ENCODE measurements at places on chromosomes 1 and 21.

DNA sequence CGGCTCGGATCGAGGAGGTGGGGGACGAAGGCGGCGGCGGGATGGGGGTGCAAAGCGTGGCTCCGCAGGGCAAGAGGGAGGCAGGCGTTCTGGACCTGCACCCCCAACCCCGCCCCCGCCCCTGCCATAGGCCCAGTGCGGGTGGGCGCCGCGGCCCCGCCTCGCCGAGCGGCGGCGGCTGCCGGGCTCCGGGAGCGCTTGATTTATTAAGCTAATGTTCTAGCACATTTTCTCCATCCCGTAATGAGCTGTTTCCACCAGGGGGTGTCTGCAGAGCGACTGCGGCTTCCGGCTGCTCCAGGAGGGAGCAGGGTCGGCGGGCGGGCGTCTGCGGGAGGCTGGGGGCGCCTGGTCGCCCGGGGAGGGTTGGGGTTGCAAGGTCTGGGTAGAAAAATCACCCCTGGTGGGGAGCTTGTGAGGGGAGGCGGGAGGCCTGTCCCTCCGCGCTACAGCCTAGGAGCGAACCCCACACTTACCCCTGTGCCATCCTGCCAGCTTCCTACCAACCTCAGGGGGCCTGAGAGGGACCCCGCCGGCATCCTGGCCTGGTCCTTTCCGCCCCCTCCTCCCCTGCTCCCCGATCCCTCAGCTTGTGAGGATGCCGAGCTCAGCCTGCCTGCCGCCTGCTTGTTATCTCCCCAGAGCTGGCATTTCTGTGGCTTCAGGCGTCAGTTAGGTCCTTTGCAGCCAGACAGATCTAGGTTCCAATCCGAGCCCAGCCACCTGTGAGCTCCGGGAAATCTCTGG lies 48.5 kb upstream of the ACOT11 start:
- DNase-seq, result peak; percentile 49

- no peak for DNase-seq
Measured at GRCh38 chr21:28654406-28654805, 338.3 kb downstream of the LTN1 start.

DNA sequence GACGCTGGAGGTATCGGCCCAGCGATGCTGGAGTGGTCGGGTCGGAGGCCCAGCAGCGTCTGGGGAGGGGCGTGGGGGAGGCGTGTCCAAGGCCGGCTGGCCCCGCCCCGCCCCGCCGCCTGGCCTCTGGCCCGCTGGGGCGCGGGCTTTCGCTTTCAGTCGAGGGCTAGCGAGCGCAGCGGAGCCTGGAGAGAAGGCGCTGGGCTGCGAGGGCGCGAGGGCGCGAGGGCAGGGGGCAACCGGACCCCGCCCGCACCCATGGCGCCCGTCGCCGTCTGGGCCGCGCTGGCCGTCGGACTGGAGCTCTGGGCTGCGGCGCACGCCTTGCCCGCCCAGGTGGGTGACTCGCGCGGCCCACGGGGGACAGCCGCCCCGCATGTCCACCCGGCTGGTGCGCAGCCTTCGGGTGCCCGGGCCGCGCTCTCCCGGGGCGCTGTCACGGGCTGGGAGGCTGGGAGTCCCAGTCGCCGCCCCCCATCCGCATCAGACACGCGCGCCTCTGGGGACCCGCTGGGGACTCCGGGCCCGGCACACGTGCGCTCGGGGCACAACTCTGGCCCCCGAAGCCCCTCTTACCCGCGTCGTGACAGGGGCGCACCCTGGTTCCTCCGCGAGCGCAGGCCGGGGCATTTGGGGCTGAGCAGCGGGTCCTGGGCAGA lies at the start of gene TNFRSF1B:
TSS of gene TNFRSF1B (plus strand) at position 158 of the 659 bp plus-strand sequence. CDS start at position 259, 101 bp downstream.
- peak; percentile 92 for DNase-seq

DNA sequence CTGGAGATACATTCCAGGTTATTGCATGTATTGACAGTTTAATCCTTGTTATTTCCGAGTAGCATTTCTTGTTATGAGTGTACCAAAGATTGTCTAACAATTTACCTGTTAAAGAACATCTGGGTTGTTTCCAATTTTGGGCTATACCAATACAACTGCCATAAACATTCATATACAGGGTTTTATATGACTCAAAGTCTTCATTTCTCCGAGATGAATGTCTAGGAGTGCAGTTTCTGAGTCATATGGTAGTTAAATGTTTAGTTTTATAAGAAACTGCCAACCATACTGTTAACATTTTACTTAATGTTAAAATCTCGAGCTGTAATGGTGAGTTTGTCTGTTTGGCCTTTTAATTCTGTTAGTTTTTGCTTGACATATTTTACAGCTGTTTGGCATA lies 10.0 kb downstream of the RAB4A start:
- DNase-seq, result no peak

- DNase-seq, result no peak
Measured at GRCh38 chr1:89271341-89272015, 1.2 kb downstream of the GBP5 start.

DNA sequence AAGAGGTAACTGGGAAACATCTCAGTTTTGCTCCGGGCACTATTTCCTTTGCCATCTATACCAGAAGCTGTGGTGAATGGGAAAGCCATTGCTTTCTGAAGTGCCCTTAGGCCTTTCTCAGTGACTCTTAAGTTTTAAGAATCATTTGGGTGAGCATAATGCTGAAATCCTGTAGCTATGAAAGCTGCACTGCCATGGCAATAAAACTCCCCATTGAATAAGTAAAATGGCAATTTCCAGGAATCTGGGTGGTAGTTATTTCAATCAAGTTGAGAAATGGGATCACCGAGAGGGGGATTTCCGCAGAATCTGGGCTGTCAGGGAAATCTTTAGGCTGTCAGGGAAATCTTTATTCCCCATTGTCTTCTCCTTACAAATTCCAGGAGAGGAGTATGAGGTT lies 26.8 kb upstream of the MACF1 start:
- DNase-seq, result no peak

DNA sequence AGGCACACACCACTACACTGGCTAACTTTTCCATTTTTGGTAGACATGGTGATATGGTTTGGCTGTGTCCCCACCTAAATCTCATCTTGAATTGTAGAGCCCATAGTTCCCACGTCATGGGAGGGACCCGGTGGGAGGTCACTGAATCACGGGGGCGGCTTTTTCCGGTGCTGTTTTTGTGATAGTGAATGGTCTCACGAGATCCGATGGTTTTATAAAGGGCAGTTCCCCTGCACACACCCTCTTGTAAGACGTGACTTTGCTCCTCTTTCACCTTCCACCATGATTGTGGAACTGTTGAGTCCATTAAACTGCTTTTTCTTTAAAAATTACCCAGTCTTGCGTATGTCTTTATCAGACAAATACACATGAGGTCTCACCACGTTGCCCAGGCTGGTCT lies 1.3 kb upstream of the FTCD start:
- DNase-seq, result no peak

DNA sequence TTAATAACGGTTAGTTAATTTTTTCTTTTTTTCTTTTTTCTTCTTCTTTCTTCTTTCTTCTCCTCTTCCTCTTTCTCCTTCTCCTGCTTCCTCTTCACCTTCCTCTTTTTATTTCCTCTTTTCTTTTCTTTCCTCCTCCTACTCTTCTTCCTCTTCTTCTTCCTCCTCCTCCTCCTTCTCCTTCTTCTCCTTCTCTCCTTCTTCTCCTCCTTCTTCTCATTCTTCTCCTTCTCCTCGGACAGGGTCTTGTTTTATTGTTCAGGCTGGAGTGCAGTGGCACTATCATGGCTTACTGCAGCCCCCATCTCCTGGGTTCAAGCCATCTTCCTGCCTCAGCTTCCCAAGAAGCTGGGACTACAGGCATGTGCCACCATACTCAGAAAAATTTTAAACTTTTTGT lies 13.4 kb upstream of the ACBD3 start:
- DNase-seq, result no peak

DNA sequence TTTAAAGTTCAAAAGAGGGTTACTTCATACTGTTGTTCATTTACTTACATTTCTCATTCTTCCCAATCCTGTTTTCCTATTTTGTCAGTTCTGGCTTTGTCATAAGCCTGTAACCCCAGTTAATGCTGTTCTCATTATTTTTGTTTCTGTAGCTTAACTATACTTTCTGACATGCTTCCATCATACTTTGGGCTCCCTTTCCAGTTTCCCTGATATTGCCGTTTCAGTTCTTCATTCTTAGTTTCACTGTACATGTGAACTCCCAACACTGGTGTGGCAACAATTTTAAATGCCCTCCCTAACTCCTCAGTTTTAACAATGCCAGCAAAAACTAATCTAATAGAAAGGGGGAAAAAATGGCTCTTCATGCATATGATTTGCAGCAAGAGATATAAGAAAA lies 456.7 kb downstream of the LMO4 start:
- DNase-seq, result peak; percentile 12

GRCh38 chr1:52238887-52239707 lies 97.2 kb downstream of the ZFYVE9 start:
- DNase-seq, result no peak

- no peak for DNase-seq
Measured at GRCh38 chr1:67544921-67545320, 114.7 kb upstream of the SERBP1 start.

DNA sequence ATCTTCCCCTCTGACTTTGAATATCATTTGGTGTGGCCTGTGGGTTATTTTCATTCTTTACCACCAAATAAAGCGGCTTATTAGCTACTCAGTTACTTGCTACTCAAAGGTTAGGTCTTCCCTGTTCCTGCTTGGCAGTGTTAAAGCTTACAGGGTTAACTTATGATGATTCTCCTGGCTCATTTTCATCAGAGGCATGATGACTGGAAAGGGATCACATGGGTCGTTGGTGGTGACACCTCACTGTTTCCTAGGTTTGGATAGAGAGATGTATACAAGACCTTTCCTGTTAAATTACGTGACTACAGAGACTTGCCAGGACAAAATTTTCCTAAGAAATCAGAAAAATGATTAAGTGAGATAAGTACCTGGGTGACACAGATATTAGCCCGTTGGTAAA lies 27.4 kb downstream of the MRPS6 start:
- no peak for DNase-seq

- DNase-seq, result no peak
Measured at GRCh38 chr1:41847733-41848132, 71.0 kb downstream of the HIVEP3 start.

DNA sequence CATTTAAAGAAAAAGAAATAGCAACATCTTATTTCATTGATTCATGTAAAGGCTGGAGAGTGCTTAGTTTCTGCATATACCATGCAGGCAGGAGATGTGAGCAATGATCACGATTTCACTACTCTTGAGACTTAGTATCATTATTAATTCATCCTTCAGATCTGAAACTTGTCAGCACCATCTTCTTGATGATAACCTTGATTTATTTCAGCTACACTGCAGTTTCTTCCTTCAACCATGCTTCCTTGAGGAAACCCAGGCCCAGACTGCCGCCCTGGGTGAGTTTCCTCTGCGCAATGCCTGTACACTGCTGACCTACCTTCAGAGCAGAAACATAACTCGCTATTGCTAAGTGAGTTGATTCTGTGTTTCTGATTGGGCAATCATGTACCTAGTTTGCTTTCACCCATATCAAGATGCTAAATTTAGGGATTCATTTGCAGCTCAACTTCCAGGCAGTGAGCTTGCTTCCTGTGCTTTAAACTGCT lies 13.5 kb upstream of the BCL10 start:
- no peak for DNase-seq

- DNase-seq, result no peak
Measured at GRCh38 chr1:214694769-214695168, 91.8 kb downstream of the CENPF start.

DNA sequence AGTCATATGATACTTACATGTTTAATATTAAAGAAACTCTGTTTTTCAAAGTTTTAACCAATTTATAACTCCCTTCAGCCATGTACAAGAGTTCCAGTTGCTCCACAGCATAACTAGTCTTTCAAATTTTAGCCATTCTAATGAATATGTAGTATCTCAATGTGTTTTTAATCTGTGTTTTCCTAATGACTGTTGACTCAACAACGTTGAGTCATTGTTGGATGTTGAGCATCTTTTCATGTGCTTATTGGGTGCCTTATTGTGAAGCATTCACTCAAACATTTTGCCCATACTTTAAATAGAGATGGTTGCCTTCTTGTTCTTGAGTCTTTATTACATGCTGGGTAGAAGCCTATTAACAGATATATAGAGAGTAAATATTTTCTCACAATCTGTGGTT lies 240.2 kb upstream of the LYPLAL1 start:
- DNase-seq, result no peak

DNA sequence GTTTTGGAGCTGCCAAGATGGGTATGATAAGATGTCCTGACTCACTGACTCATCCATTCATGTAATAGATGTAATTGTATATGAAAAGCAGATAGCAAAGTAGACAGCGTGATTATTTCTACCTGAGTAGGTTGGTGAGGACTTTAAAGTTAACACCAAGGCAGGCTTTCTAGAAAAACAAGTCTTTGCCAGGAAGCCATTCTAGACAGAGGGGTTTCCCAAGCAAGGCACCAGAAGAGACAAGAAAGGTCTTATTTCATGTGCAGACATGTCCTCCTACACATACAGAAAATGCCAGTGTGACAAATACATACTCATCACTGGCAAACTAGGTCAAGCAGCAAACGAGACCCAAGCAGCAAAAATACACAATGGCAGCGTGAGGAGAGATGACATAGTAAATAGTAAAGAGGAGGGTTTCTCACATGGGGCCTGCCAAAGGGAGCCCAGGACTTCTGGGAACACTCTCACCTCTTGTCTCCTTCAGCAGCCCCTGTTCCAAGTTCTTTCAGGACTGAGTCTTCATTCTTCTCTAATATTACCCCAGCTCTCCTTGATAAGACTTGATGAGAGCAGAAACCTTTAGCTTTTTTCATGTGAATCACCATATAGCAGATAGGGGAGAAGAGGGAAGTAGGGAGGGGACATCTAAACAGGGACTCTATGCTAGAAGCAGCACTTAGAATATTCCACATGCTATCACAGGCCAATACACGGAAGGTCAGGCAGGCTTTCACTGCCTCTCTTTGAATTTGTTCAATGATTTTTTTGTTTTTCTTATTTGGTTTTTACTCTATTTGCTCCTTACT lies 114.6 kb upstream of the ATP1B1 start:
- no peak for DNase-seq

DNA sequence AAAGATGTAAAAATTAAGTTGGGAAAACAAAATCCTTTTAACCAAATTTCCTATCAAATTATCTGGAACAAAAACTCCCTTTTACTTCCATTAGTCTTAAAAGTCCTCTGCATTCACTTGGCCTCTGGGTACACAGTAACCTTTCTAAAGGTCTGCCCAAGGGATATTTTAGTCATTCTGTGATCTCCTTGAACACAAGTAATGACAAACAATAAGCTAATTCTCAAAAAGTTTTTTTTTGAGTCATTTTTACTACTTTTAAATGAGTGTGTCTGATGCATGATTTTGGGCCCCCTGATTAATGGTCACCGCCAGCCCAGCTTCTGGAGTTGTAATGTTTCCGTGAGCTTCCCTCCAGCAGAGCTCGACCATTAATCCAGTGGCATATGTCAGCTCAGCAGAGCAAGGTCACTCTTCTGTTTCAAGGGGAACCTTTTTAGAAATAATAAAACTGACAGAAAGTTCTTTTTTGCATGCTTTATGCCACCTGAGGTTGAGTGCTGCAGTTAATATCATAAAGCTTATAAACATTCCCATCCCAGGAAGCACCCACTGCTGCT lies 14.3 kb downstream of the SAMSN1 start:
- DNase-seq, result no peak
